B cell (primary cell): ENCODE measurements at places on chromosomes 5 and 9. TPM values are rescaled to one million over a fixed set of nuclear protein-coding genes. Genes with fewer than 3 reads are reported as not detected.

Gene SPACA9
- total RNA-seq: 2.4 and 2.8 TPM in 2 replicates

Gene SDHA
- 137 and 143 TPM in 2 replicates for total RNA-seq

Gene SLC36A3
- total RNA-seq: not detected in 2 replicates

Gene OMD
- not detected in 2 replicates for total RNA-seq

GRCh38 chr5:157548513-157549282 is 26.9 kb downstream of the ADAM19 start:
- DNase-seq: no peak

DNA sequence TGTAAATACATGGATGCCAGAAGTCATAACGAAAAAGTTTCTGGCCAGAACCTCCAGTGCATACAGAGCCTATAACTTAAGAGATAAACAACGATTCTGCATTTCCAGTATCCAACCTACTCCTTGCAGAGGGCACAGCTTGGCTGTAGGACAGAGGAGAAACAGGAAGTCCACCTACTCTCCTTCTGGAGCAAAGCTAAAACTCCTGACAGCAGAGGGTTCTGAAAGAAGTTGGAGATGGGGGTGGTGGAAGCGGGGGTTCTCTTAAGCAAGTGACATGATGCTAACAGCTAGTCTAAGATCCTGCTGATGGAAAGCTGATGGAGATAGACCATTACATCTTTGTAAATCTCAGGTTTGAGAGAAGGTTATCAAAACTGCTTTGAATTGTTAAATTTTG is 35.5 kb upstream of the CTNNAL1 start:
- no peak for DNase-seq

GRCh38 chr9:122042056-122042455 is 51.1 kb downstream of the TTLL11 start:
- no peak for DNase-seq

DNA sequence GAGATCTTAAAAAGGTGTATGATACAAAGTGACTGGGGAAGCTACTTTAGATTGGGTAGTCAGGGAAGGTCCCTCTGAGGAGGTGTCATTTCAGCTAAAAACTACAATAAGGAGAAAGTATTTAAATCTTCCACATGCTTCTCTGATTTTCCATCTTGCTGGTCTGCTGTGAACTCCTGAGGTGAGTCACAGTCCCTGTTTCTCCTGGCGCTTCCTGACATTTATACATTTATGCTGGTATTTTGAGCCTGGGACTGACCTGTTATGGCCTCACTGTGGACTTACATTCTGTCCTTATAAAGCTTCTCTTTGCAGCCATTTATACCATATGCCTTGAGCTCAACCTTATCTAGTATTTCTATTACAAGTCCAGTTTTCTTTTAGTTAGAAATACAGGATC is 95.1 kb downstream of the MED27 start:
- DNase-seq: no peak

GRCh38 chr5:135743705-135744411 is 90.6 kb upstream of the SLC25A48 start:
- no peak for DNase-seq

DNA sequence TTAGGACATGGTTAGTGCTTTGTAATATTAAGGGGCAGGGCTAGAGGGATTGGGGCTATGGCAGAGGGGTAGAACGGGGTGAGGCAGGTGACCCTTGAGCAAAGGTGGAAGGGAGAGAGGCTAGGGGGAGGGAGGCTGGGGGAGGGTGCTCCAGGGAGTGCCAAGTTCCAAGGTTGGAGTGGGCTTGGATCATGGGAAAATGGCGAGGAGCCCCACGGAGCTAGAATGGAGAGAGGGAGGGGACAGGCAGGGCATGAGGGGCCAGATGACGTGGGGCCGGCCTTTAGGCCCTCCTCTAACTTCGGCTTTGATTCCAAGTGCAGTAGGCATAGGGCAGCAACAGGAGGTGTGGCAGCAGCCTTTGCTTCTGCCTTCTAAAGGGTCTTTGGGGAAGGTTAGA is 171.8 kb upstream of the PANK3 start:
- DNase-seq: no peak

DNA sequence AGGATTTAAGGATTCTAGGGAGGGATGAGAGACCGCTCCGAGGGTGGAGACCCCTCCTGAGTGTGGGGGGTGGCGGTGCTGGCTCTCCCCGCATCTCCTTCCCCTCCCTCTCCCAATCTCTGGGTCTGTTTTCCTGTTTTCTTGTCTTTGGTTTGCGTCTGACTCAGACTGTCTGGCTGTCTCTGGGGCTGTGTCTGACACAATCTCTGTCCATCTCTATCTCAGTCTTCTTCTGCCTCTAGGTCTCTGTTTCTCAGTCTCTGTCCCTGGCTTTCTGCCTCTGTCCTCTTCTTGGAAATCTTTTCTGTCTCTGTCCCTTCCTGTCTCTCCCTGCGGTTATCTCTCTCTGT is 196 bp upstream of the GRM6 start:
- no peak for DNase-seq

GRCh38 chr9:106843371-106843770 is 19.6 kb upstream of the ZNF462 start:
- DNase-seq: no peak
